ENCODE measurements at places on chromosomes 3 and 15. TPM values are rescaled to one million over a fixed set of nuclear protein-coding genes. Genes with fewer than 3 reads are reported as not detected.

Gene PIAS1
- 25.9 TPM for total RNA-seq

Gene FANCD2OS
- total RNA-seq = not detected

Gene PP2D1
- total RNA-seq = not detected

Gene GRAMD2A
- total RNA-seq = 8.0 TPM

Gene GOLGA6L7
- not detected for total RNA-seq

Gene CCDC33
- total RNA-seq = 0.15 TPM

Gene HRG
- 0.42 TPM for total RNA-seq

Gene ZIC1
- not detected for total RNA-seq

Gene LRRC57
- 16.6 TPM for total RNA-seq

Gene CCDC39
- not detected for total RNA-seq

DNA sequence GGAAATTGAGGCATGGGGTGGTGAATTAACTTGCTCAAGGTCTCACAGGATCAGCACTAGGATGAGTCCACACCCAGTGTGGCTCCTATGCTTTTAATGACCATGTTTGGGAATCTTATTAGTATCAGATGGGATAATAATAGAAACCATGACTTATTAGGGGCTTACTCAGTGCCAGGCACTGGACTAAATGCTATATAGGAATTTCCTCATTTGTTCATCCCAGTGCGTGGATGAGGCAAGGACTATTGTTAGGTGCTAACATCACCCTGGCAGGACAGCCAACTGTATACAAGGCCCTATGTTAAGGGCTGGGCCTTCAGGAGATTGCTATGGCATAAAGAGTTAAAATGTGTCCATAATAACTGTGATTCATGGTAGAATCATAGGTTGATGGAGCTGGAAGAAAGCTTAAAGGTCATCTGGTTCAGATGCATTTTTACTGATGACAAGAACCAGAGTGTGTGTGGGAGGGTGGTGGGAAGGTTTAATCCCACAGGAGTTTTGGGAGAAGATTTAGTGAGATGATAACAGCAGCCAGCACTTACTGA, 4.7 kb upstream of the FEM1B start:
- no peak for DNase-seq

- DNase-seq = no peak
Observed at GRCh38 chr3:187832202-187832601, 86.9 kb upstream of the BCL6 start.

GRCh38 chr15:68580026-68580882, 1.5 kb downstream of the CORO2B start:
- DNase-seq = no peak

DNA sequence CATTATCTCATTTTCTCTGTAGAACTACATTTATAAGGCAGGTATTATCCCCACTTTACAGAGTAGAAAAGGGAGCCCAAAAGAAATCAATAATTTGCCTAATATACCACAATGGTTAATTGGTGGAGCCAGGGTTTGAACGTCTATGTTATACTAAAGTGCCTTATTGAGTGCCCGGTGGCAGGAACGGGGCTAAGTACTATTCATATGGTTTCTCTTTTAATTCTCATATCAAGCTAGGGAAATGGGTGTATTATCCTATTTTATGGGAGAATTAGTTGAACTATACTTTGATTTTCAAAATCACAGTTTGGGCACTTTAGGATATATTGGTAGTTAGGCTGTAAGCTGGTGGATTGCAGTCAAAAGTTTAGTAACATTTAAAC, 1.5 kb downstream of the CEP97 start:
- DNase-seq = no peak

GRCh38 chr3:94990952-94991705, 928.3 kb downstream of the NSUN3 start:
- DNase-seq = no peak

DNA sequence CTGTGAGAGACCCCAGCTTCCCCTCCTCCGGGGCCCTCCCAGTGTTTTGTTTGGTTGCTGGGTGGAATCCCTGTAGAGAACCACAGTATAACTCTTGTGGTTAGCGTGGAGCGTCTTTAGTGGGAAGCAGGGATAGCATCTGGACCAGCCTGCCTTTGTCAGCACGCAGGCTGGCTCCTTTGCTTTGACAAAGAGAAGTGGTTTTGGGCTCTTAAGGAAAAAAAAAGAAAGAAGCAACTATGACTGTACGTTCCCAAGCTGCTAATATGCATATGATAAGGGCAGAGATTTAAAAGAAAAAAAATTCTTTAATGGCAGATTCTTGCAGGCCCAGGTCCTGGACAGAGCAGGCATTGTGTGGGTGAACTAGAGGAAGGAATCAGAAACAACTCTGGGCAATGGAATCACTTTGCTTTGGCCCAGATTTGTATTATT, 340.8 kb upstream of the CTDSPL start:
- DNase-seq = no peak

DNA sequence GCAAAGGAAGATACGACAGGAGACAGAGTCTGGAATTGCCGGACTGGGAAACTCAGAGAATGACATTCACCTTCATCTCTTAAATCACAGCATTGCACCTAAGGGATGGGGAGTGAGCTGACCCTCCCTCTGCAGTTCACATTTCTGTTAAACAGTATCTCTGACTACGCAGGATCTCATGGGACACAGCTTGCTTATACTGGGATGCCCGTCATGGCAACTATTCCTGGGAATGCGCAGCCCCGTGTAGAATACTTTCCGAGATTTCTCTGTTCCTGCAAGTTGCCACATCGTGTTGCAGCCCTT, 232.5 kb upstream of the HES1 start:
- DNase-seq = no peak

- DNase-seq = no peak
Observed at GRCh38 chr3:155494332-155494731, 200.8 kb upstream of the STRIT1 start.

DNA sequence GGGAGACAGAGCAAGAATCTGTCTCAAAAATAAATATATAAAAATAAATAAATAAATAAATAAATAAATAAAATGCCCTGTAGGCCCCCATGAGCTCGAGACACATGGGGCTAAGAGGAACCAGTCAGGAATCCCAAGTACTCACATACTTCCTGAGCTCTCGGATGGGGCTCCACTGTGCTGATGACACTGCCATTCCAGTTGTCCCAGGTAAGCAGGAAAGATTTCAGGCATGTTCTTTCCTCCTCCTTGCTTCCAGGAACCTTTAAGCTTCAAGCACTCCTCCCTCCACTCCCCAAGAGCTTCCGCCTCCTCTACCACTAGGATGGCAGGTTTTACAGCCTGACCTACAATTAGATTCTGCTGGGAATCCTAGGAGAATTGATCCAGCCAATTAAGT, 113.4 kb downstream of the SLC49A4 start:
- no peak for DNase-seq

- no peak for DNase-seq
Observed at GRCh38 chr15:97490429-97490828, 470.1 kb upstream of the ARRDC4 start.

DNA sequence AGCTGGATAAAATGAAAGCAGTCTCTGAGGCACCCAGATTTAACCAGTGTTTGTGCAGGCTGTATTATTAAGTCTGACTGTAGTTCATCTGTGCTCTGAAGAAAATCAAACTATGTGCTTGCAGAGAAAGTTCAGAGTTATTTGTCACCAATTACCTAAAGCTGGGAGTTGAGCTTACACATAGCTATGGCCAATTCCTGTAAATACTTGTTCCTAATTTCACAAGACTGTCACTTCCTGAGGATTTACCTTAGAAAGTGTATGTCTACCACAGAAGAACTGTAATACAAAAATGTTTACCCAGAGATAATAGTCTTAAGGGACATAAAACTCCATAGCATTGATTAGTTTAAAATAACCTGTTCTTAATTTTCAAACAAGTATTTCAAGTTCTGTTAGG, 628.4 kb upstream of the TGFBR2 start:
- DNase-seq = no peak

DNA sequence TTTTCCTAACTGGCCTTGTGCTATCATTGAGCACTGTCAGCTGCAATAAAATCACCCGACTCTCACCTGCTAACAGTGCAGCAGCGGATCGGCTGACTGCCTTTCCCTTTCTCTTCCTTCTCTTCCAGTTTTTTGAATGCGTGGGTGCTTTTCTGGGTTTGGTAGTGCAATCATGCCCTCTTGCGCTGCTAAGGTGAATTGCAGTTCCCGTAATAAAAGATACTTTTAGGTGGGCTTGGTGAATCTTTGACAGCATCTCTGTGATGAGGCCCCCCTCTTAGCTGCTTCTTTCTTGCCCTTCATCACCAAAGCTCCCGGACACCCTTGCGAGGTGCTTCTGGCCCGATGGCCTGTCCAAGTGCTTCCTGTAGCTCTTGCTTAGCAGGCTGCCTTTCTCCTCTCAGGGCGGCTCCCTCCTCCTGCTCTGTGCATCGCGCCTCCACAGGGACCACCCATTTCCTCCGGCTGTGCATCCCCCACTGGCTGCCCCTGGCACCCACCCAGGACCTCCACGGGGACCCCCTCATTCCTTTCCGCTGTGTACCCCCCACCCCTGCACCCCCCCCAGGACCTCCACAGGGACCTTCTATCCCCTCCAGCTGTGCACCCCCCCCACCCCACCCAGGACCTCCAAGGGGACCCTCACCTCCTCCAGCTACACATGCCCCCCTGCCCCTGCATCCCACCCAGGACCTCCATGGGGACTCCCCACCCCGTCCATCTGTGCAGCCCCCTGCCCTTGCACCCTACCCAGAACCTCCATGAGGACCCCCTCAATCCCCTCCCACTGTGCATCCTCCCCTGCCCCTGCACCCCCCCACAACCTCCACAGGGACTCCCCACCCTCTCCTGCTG, 50.8 kb upstream of the RPL32 start:
- peak; percentile 39 for DNase-seq

- DNase-seq = no peak
Observed at GRCh38 chr3:187498211-187498724, 130.1 kb downstream of the RTP4 start.

GRCh38 chr3:197598404-197598980, 42.7 kb upstream of the BDH1 start:
- DNase-seq = no peak

DNA sequence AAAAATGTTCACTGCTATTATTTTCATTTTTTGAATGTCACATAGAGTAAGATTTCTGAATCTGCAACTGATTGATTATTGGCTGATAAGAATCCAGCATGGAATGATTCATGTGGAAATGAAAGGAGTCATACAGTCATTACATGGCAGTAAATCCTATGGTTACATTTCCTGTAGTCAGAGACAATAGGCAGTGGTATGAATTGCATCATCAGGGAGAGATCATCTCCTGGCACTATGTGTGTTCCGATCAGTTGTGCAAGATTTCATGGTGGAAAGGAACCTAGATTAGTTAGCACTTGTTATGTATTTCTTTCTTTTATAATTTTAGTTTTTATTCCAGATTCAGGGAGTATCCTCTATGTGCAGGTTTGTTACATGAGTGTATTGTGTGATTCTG, 38.8 kb downstream of the SLC12A1 start:
- no peak for DNase-seq

DNA sequence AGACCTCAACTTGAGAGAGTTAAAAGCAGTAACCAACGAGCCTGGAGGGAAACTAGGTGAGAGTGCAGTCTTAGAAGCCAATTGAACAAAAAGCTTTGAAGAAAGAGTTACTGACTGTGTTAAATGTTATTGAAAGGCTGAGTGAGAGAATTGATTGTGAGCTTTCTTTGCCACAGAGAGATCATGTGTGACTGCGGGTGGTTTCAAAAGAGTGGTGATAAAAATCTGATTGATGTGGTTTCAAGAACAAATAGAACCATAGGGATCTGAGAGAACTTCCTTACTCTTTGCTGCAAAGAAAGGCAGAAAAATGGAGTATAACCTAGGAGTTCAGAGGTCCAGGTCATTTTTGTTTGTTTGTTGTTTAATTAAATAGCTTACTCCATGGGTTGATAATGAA, 759.9 kb upstream of the ALCAM start:
- DNase-seq = no peak

- no peak for DNase-seq
Observed at GRCh38 chr15:58738046-58738707, 11.3 kb downstream of the ADAM10 start.

DNA sequence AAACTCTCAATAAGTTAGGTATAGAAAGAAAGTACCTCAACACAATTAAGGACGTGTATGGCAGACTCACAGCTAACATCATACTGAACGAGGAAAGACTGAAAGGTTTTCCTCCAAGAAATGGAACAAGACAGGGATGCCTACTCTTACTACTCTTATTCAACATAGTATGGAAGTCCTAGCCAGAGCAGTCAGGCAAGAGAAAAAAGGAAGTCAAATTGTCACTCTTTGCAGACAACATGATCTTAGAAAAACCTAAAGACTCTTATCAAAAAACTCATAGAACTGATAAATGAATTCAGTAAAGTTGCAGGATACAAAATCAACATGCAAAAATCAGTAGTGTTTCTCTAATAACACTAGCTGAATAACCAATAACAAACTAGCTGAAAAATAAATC, 96.0 kb downstream of the C3orf70 start:
- DNase-seq = no peak

DNA sequence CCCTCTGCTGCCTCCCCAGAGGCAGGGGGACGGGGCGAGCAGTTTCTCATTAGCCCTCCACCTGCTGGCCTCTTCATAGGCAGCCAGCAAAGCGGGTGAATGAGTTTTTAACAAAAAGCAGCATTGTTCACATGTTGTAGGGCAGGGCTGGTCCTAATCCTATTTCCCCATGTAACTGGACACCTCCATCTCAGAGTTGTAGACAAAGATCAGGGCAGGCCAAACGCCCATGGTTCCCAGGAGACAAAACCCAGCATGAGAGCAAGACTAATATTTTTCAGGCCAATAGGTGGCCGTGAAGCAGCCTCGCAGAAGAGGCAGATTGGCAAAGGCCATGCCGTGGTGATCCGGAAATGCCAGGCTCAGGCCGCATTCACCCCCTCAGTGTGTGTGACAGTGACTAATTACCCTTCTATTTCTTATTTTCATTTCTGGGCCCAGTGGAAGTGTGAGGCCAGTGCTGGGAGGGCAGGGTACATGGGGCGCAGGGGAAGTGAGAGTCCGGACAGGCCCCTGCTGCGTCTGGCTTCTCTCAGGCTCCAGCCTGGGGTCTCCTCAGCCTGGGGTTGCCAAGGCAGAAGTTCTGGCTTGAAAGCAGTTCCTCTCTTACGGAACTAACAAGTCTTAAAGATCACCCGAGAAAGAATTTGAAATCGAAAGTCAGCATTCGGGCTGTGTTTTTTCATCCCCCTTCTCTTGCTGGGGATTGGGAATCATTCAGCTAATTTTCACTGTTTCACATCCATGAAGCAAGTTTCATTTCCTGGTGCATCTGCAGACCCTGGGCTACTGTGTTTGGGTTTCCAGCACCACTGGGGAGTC, 64.8 kb downstream of the BOC start:
- no peak for DNase-seq

- DNase-seq = no peak
Observed at GRCh38 chr3:10447527-10448260, 57.7 kb downstream of the ATP2B2 start.

GRCh38 chr15:68204776-68205557, at the start of gene CALML4:
TSS of gene CALML4 (minus strand) at chr15:68205332. CDS start at chr15:68205247, 85 bp downstream.
- no peak for DNase-seq

- no peak for DNase-seq
Observed at GRCh38 chr3:64766440-64766839, 78.6 kb upstream of the ADAMTS9 start.

DNA sequence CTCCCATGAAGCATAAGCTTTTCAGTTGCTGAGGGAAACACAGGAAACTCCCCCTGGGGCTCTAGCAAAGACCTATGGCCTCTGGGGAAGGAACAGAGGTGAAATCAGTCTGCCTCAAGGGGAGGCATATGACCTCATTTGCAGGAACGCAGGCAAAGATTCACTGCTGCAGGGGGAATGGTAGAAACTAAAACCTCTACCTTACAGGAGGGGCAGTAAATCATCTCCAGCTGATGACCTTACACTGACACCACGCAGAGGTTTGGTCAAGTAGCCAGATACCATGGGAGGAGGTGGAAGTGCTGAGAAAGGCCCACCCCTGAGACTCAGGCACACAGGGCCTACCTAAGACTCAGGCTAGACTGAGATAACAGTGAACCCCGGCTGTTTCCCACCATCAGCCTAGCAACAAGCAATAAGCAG, 81.1 kb downstream of the RAD18 start:
- no peak for DNase-seq
